ENCODE measurements at places on chromosomes 3 and 15.

GRCh38 chr3:195103623-195104022, 167.3 kb downstream of the XXYLT1 start:
- no peak for DNase-seq

GRCh38 chr3:156533205-156533604, 21.7 kb downstream of the SSR3 start:
- no peak for DNase-seq

DNA sequence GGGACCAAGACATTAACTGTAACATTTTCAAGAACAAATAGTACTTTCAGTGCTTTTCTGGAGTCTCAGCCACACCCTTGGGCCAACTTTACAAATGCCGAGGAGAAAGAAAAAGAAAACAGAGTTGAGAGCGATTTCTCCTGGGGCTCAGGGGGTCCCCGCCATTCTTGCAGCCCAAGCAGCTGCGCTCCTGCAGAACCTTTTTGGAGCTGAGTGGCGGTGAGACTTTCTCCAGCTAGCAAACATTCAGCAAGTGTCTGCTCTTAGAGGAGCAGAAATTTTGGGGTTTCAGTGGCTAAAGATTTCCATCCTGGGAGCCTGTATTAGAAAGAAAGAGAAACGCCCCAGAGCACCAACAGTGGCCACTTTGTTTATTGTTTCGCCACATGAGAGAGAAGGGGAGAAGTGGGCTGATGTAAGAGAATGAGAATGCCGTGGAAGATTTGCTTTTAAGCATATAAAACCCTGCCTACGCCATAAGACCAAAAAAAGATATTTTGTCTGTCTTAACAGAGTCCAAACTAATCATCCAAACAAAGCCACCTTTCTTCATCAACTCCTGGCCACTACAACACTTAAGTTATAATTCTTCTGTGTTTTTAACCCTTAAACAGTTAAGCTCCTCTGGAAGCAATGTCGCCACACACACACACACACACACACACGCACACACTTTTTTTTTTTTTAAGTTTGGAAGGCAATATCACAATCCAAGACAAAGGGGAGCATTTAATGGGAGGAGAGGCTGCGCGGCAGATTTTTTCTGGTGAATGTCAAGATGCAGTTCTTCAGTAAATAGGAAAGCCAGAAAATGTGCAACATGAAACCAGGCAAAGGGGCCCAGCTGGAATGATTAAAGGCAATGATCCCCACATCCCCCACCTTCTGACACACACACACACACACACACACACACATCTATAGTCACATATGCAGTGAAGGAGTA, 19.2 kb downstream of the EID1 start:
- no peak for DNase-seq

DNA sequence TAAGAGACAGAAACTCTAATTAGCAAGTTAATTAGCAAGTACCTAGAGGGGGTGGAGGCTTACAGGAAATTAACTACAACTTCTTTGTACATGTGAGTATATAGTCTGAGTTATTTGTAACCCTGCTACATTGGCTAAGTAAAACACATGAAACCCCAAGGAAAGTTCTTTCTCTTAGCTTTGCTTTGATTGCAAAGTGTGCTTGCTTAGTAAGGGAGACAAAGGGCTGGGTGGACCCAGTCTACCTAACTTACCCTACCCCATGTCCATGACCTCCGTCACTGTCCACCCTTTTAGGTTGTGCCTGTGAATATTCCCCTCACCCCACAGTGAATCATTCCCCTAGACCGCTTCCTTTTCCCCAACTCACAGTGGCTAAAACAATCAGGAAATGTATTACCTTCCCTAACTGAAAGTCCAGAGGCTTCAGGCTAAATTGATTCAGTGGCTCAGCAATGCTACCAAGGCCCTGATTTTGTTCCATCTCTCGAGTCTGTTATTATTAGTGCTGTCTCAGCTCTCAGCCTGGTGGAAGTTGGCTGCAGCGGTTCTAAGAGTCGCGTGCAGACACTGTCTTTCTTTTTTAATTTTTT, 31.1 kb upstream of the RYR3 start:
- no peak for DNase-seq

- no peak for DNase-seq
Measured at GRCh38 chr3:173217127-173217526, 76.1 kb upstream of the SPATA16 start.

GRCh38 chr15:64912379-64913325, 950 bp downstream of the ANKDD1A start:
- no peak for DNase-seq
